HFFc6 (cell line): ENCODE measurements at places on chromosomes 2 and 18. TPM values are rescaled to one million over a fixed set of nuclear protein-coding genes. Genes with fewer than 3 reads are reported as not detected.

DNA sequence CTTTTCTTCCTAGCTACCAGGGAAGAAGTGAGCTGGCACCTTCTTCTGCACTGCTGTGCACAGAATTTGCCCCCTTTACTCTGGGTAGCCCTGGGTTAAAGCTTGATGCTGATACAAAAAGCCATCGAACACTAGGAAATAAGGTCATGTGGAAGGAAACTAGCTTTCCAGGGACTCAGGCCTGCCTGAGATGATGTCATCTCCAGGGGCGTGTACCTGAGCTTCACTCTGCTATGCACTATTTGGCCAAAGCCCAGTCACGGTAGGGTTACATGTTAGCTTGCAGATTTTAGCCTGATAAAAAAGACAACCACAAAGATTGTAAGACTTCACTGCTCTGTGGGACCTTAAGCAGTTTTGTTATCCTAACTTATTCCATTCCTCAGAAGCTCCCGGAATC, 20.4 kb downstream of the EDAR start:
- DNase-seq = no peak

DNA sequence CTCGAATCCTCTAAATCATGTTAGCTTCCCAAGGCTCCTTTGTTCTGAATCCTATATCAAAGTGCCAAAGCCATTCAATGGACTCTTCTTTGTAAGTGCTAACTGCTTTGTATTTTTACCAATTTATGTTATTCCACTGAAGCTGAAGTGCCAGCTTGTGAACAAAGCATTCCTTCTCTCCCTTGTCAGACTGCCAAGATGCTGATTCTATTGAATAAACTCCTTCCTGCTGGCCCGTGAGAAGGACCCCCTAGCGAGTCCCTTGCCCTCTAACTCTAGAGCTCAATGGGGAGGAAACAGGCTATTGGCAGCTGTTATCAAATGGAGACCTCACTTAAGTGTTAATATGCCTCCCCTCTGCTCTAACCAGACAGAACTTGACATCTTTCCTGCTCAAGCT, 1097.9 kb upstream of the CNTNAP5 start:
- no peak for DNase-seq

DNA sequence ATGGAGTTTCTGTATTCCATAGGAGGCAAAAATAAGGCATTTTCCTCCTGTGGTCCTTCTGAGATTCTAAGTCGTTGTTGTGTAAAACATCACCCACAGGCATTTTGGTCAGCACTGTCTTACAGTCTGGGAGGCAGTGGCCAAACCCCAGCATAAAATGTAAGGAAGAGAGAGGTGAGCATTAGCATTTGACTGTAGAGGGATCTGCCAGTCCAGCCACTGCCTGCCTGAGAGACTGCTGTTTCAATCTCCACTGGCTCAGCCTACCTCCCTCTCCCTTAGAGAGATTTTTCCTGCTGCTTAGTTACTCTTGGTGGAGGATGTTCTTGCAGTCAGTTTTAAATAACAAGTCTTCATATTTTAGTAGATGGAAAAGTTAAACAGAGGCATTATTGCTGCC, 77.0 kb downstream of the ARHGEF33 start:
- no peak for DNase-seq

- peak; percentile 96 for DNase-seq
These were observed 12.3 kb downstream of the FBLN7 start for GRCh38 chr2:112150447-112150846.

DNA sequence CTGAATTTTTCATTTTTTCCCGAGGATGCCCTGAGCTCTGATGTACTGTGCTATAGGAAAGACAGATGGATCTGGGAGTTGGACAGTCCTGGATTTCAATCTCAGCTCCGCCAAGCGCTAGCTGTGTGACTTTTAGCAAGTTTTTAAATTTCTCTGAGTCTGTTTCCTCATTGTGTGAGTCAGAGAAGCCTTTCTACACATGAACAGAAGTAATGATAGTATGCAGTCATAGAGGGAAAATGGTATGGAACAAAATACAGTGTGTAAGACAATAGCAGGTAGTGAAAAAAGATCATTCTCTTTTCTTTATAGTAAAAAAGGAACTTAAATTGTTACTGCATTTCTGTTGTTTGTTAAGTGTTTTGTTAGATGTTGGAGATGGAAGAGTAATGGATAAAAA, 52.4 kb upstream of the PPM1B start:
- no peak for DNase-seq

DNA sequence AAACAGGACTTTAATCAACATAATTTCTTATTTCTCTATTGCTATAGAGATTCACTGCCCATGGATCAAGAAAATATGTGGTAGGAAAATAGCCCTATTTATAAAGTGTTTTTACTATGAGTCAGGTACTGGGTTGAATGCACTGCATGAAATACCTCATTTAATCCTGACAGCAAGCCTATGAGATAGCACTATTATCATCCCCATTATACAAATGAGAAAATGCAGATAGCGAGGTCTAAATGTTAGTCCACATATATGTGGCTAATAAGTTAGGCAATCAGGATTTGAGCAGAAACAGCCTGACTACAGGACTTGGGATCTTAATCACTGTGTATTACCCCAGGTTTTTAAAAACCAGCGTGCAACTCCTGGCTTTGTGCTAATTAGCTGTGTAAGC, 8.5 kb upstream of the LYPD1 start:
- DNase-seq = no peak

Gene SLC35F5
- total RNA-seq = 118 to 136 TPM (median 133 TPM) in 3 replicates

Gene IL36A
- total RNA-seq = not detected in 3 replicates

Gene TNFAIP6
- total RNA-seq = 0.63 to 2.3 TPM (median 1.6 TPM) in 3 replicates
